ENCODE measurements at places on chromosomes 7 and 10.

- no peak for DNase-seq
These were observed 173.3 kb upstream of the ZNF804B start for GRCh38 chr7:88586219-88586618.

GRCh38 chr10:10910634-10911033 lies 107.0 kb upstream of the CELF2 start:
- DNase-seq, result no peak

DNA sequence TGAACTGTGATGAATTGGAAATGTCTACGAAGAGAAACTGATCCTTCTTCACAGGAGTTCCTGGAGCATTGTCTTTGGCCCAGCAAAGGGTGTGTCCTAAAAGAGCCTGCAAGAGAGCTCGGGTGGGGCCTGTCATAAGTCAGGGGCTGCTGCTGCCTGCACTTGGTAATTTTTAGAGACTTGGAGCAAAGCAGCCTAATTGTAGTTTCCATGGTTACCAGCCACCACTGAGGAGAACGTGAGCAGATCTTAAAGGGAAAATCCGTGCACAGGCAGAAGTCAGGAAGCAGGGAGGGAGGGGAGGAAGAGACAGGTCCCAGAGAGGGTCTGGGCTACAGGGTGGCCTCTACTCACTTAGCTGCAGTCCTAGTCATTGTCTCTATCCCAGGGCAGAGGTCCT lies 463.6 kb downstream of the PLXNA4 start:
- peak; percentile 10 for DNase-seq

- no peak for DNase-seq
These were observed 20.6 kb upstream of the PDCD4 start for GRCh38 chr10:110851020-110851612.

- DNase-seq, result no peak
These were observed 28.4 kb upstream of the PRKAG2 start for GRCh38 chr7:151905353-151905752.

- no peak for DNase-seq
These were observed 351.1 kb upstream of the KLF6 start for GRCh38 chr10:4136121-4136520.

- peak; percentile 75 for DNase-seq
These were observed 103.8 kb upstream of the PPIF start for GRCh38 chr10:79243181-79244067.

- no peak for DNase-seq
These were observed 21.5 kb downstream of the WASL start for GRCh38 chr7:123727071-123727837.

GRCh38 chr7:69232445-69233376 lies 365.6 kb upstream of the AUTS2 start:
- no peak for DNase-seq

DNA sequence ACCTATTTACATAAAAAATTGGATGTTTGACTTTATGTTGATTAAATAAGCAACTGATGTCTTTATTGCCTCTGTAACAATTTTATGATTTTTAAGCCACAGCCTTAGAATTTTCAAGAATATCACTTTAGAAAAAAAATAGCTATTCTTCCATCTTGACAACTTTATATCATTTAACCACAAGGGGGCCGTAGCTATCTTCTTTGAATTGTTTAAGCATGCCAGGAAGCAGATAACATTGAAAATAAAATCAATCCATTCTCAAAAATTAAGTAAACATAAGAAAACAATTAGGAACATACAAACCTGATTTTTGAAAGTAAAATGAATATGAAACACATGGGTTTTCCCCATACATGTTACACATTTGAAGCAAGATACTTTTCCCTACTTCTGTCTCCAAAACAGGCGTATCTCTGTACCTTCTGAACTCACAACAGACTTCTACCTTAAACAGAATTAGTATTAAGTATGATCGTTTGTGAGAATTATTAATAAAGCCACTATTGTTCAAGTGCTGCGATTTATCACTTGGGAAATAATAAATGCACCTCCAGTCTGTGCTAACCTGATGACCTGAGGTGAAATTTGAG lies 209.0 kb downstream of the CACNA2D1 start:
- peak; percentile 71 for DNase-seq

DNA sequence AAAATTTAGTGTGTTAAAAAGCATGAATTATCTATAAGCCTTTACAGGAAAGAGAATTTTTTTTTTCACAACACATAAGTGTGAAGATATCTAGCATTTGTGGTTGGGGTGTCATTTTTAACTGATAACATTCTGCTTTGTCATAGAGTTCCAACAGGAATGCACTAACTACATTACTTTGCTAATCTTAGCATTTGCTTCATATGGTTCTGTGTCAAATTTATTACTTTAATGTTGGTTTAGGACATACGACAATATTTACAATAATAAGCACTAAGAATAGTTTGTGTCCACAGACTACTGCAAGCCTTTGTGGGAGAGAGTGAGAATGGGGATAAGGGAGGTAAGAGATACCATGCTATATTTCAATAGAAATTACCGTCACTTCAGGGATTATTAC lies 40.6 kb upstream of the MAGI2 start:
- DNase-seq, result no peak

GRCh38 chr7:82015751-82016150 lies 245.9 kb upstream of the HGF start:
- no peak for DNase-seq

DNA sequence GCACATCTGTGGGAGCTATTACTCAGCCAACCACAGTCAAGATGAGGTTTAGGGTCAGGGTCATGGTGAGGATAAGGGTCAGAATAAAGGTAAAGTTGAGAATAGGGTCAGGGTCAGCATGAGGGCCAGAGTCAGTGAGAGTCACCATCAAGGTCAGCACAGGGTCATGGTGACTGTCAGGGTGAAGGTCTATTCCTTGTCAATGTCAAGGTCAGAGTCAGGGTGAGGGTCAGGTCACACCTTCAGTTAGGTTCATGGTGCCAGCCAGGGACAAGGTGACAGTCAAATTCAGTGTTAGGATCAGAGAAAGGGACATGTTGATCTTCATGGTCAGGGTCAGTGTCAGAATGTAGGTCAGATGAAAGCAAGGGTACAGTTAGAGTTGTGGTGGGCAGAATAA lies 14.1 kb downstream of the MRPS24 start:
- DNase-seq, result no peak

GRCh38 chr10:95542761-95543160 lies 18.4 kb downstream of the SORBS1 start:
- DNase-seq, result no peak

DNA sequence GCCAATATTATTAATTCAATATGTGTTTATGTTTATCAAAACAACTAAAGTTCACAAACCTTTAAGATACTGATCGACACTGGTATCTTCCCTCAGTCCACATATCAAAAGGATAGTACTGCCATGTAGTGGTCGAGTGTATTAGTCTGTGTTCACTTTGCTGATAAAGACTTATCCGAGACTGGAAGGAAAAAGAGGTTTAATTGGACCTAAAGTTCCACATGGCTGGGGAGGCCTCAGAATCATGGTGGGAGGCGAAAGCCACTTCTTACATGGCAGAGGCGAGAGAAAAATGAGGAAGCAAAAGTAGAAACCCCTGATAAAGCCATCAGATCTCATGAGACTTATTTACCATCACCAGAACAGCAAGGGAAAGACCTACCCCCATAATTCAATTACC lies 325.4 kb upstream of the PHF14 start:
- no peak for DNase-seq

- DNase-seq, result no peak
These were observed 85.3 kb upstream of the CARD11 start for GRCh38 chr7:3128857-3129490.

Data from G401 (cell line).